Stimulated activated CD4-positive, alpha-beta T cell treated with anti-CD3 and anti-CD28 coated beads, Interleukin-1b, Interleukin-23, amount 100 ng/mL, for 1 hour (primary cell): ENCODE measurements at places on chromosomes 1 and 21.

- no peak for DNase-seq
Measured at GRCh38 chr1:210726621-210727020, 397.9 kb downstream of the HHAT start.

DNA sequence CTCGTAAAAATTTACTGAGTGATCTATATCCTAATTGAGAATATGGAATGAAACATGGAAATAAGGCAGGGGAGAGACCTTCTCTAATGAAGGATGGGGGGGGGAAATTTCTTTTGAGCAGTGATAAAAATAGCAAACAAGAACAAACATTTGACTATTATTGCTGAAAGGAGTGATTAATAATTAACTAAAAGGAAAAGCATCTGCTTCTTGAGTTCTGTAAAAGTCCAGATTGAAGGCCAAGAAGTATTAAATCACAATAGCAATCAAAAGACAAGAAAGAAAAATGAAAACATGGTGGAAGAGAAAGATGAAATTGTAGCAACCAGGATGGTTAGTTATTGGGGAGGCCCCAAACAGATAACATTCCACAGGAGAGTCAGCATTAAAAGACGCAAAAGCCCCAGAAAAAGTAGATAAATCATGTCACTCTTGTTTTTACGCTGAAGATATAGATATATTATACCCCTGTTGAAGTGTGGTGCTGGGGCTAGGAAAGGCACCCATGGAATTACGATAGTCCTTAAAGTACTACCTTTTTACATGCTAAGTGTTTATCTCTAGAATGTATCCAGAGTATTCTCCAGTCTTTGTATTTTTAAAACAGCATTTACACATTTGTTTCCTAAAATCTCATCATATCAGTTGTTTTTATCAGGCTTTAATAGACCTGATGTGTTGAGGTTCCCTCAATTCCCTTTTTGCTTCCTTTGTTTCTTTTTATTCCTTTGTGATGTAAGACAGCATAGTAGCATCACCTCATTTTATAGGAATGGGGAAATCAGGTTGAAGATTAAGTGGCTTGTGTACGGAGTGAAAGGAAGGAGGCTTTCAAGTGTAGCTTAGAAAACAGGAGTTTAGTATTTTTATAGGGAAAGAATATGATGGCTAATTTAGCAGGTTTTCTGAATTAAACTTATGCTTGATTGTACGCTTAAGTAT, 28.9 kb downstream of the DISP1 start:
- DNase-seq = no peak

DNA sequence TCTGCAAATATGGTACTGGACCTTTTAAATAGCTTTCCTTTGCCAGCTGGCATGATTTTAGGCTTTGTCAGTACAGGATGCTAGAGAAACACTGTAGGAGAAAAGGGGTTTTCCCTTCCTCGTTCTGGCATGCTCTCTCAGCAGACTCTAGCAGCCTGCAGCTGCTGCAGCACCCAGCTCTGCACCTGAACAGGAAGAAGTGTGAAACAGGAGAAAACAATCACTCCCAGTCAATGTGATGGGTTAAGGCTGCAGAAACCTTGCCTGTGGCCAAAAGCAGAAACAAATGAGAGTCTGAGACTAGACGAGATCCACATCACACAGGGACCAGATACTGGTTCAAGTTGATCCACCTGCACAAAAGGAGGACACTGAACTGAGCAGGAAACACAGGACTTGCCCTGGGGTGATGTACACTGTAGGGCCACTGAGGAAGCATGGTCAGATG, 21.2 kb downstream of the OVGP1 start:
- DNase-seq = no peak

GRCh38 chr1:150846473-150847146, 29.8 kb downstream of the ARNT start:
- DNase-seq = no peak

- no peak for DNase-seq
Measured at GRCh38 chr21:44092211-44092610, 15.0 kb upstream of the PWP2 start.

DNA sequence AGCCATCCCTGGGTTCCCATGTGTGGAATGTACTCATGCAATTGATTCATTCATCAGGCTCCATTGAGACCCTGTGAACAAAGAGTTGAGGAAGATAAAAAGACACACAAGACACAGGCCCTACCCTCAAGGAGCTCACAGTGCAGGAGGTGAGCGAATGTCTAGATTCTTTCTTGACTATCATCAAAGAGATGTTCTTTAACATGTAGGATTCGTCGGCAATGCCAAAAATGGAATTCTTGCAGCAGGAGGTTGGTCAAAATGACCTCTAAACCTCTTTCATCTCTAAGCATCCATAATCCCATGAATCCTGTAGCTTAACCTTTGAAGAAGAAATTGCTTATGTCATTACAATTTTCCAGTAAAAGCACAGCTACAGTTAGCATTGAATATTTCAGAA, 27.9 kb upstream of the TTF2 start:
- no peak for DNase-seq

DNA sequence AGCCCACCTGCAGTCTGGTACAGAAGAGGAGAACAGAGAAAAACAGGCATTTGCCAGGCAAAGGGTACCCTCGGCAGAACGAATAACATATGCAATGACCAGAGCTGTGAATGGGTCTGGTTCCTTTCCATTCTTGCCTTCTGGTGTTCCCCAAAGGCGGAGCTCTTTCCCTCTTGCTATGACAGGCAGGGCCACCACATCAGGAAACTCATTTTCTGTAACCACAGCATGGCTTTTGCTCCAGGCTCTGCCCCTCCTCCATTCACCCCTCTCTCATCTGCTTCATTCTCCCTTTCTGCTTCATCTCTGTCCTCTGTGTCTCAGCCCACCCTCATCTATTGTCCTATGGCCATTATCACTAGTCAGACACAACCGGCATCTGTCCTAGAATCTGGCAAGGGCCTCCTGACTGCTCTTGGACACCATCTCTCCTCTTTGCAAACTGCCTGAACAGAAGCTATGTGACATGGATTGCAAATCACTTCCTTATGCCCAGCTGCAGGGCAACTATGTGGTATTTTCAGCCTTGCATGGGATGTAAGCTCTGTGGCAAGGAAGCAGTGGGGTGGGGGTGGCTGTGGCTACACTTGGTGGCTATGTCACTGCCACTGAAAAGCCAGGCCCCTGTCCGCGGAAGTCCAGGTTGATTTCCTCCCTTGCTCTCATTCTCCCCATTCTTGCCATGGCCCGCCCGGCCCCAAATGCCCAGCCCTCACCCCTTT, 78.8 kb upstream of the ABCD3 start:
- DNase-seq = no peak

DNA sequence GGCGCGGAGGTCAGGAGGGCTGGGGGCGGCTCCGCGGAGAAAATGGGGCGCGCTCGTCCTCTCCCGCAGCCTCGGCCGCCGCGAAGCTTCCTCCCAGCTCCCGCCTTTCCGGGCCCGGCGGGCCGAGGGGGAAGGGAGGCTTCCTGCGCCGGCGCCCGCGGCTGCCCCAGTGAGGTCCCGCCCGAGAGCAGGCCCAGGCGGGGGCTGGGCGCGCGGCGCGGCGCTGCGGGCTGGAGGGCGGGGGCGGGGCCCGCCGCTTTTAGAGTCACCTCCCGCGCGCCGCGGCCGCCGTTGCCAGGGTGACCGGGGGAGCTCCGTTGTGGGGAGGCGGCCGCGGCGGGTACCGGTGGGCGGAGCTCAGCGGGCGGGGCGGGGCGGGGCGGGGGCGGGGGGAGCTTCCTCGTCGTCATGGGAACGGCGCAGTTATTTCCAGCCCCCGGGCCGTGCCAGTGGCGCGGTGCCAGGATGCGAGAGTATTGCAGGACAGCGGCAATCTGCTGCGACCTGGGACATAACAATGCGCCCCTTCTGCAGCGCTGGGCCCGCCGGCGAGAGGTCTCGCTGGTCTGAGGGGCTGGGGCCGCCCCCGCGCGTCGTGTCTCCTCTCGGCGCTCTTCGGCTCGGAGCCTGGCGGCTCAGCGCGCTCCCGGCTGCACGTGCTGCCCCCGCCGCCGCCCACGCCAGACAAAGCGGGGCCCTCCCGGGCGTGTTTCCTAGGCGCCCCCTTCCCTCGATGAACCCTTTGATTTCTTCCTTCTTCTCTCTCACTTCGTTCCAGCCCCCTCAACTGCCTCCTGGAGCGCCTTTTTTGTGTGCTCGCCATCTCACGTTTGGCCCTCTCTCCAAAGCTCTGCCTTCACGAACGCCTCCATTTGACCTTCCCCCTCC, 16.9 kb downstream of the IER5 start:
- DNase-seq = peak; percentile 80
